ENCODE measurements at places on chromosomes 6 and 20.

- no peak for DNase-seq
Measured at GRCh38 chr6:109449064-109449794, 6.3 kb downstream of the MICAL1 start.

- no peak for DNase-seq
Measured at GRCh38 chr20:10591946-10592521, 81.8 kb downstream of the JAG1 start.

DNA sequence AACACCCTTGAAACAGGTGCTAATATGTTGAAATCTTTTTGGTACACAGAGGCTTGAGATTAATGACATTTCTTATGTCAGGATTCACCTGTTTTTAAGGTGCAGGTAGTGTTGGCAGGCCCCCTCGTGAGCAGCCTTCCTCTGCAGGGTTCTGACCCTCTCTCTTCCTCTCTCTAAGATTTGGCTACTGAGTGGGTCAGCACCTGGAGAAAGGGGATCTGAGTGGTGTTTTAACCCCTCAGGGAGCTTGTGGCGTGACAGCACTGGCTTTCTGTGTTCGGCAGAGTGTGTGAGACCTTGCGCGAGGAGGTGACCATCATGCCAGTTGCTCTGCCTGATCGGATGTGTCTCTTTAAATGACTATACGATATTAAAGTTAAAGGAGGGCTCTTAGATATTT, 37.1 kb downstream of the HIVEP1 start:
- no peak for DNase-seq

DNA sequence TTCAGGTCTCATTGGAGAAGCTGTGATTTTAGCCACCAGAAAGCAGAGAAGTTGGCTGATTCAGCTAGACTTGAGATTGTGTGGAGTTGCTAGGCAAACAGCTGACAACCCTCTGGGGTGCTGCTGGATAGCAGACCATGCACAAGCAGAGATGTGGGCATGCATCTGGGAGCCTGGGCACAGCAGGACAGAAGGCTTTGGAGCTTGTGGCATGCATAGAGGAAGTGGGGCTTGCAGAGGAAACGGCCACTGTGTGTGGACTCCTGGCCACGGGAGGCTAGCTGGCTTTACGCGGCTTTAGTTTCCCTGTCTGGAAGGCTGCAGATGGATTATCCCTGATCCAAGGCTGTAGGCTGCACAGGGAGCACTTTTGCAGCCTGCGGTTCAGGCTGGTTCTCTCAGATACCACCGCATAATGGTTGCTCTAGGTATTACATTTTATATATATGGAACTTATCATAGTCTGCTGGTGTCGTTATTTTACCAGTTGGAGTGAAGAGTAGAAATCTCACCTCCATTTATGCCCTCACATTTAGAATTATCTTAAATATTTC, 10.4 kb downstream of the ZNF831 start:
- DNase-seq = no peak

- DNase-seq = no peak
Measured at GRCh38 chr6:21214738-21215448, 378.7 kb upstream of the SOX4 start.

GRCh38 chr6:90294989-90295853, 1.4 kb downstream of the BACH2 start:
- peak; percentile 13 for DNase-seq

DNA sequence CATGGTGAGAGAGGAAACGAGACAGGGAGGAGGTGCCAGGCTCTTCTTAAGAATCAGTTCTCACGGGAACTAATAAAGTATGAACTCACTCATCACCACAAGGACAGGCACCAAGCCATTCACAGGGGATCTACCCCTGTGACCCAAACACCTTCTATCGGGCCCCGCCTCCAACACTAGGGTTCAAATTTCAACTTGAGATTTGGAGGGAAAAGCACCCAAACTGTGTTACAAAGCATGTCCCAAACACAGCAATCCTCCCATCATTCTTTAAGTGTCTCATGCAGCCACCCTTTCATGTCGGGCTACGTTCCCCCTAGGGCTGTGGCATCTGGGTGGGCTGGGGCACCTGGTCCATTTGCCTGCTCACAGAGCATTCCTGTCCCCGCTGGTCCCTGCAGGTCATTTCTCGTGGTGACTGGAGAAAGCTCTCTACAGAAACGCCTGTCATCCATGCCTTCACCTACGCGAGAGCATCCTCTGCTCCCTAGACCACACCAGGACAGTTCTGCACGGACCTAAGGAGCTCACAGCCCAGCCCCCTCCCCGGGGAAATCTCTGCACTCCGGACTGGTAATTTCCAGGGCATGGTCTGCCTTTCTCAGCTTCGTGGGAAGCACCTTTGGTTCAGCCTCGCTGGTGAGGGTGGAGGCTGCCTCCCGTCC, 79.6 kb downstream of the TTLL2 start:
- no peak for DNase-seq

DNA sequence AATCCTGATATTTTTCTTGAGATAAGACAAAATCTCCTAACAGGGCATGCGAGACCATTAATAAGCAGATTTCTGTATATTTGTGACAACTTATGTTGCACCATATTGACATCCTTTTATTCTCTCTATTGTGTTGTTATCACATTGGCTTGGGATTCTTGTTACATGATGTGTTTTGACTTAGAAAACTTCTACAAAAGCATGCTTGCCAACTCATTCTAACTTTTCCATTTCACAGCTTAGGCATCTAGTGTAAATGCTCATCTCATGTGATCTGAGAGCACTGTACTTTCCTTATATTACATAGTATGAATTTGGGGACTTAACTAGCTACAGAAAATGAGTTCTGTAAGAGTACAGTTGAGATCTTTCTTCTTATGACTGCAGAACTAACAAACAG, 1040.7 kb upstream of the ADGRB3 start:
- no peak for DNase-seq

GRCh38 chr20:9617940-9618339, 103.5 kb downstream of the LAMP5 start:
- DNase-seq = peak; percentile 30

GRCh38 chr6:131005439-131006016, 57.5 kb downstream of the EPB41L2 start:
- no peak for DNase-seq

- peak; percentile 67 for DNase-seq
Measured at GRCh38 chr6:30883685-30884520, at the start of gene DDR1. Gene DDR1, plus strand, starts transcription at chr6:30884519. Its CDS starts 4,211 bp downstream, at chr6:30888730.

GRCh38 chr6:124962639-124963415, 590 bp downstream of the RNF217 start:
- peak; percentile 43 for DNase-seq

- no peak for DNase-seq
Measured at GRCh38 chr6:112325444-112325843, 21.7 kb upstream of the RFPL4B start.

DNA sequence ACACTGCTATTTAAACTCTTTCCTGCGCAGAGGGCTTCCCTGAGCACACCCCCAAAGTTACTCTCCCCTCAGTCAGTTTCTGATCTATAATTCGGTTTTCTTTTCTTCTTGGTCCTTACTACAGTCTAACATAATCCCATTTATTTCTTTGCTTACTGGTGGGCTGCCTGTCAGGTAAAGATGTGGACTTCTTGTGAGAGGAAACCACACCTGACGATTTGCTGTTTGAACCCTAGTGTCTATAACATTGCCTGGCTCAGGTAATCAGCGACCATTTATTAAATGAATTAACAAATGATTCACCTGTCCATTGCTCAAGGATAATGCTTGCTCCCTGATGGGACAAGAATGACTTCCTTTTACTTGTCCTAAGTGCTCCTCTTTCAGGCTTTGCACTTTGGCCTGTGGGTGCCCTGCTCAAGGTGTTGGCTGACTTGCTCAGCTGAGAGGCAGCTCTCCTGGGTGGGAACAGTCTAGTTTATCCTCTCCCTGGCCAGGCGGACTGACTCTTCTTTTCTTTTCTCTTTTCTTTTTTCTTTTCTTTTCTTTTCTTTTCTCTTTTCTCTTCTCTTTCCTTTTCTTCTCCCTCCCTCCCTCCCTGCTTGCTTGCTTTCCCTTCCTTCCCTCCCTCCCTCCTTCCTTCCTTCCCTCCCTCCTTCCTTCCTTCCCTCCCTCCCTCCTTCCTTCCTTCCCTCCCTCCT, 233.1 kb downstream of the BCAS1 start:
- no peak for DNase-seq

DNA sequence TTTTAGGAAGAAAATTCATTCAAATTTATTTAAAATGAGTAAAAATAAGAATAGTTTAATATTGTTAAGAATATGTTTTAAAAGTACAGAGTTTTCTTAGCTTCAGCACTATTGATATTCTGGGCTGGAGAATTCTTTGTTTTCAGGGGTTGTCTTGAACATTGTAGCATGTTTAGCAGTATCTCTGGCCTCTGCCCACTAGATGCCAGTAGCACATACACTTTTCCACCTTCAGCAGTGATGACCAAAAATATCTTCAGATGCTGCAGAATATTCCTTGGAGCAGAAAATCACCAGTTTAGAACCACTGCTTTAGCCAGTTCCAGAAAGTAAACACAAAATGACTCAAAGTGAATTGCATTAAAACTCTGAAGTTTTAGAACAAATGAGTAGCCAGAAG, 19.4 kb upstream of the SDHAF4 start:
- no peak for DNase-seq

GRCh38 chr20:60627751-60628565, 624.1 kb upstream of the CDH4 start:
- DNase-seq = no peak

DNA sequence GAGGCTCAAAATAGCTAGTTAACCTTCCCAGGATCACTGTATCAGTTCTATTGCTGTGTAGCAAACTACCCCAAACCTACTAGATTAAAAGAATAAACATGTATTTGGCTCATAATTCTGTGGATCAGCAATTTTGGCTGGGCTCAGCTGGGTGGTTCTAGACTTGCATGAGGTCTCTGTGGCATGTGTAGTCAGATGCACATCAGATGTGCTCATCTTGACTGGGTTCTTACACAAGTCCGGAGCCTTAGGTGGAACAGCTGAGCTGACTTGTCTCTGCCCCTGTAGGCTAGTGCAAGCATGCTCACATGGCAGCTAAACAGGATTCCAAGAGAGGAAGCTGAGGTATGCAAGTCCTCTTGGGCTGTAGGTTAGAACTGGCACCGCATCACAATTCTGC, 173.2 kb upstream of the PRND start:
- DNase-seq = no peak

DNA sequence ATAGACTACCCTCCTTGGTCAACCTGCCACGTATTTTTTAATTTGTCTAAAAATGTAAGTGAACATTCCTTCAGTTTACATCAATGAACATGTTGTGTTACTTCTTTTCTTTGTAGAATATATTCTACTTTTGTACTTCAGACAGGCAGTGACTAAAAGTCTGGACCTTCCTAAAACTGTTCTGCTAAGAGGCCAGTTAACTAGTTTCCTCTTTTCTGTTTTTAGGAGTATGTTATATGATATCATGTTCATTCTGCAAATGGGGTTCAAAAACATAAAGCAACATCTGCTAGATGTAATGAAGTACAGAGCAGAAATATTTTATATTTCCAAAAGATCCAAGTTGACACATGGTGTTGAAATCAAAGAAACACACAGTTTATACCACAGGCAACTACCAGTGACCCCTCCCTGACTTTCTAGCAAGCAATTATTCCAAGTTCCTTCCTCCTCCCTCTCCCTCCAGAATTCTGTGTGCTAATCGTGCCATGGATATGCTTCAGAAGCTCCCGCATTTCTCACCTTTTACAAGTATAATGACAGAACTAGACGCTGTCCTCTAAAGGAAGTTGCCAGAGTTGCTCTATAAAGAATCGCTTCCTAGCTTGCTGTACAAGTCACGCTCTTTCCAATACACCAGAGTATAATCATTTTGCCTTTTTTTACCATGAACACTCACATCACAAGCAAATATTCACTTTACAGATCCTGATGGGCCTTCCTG, 64.7 kb downstream of the ARHGAP18 start:
- DNase-seq = no peak

GRCh38 chr6:11009353-11009752, 34.8 kb downstream of the ELOVL2 start:
- DNase-seq = no peak

- no peak for DNase-seq
Measured at GRCh38 chr20:51968151-51968550, 165.8 kb upstream of the SALL4 start.

DNA sequence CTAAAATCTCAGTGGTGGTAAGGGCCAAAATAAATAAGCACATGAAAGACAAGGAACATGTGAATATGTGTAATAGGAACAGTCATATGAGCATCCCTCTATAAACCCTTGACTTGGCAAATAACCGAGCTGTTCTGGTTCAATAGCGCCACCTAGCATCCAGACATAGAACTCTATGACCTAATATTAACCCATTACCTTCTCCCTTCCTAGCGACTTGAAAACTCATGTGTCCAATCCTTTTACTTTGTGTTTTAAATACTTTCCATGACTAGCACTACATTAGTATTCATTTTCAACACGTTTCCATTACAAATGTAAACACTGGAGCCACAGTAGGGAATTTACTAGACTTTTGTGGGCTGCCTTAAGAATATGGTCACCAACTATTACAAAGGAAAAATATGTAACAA, 279.7 kb downstream of the UST start:
- peak; percentile 51 for DNase-seq

DNA sequence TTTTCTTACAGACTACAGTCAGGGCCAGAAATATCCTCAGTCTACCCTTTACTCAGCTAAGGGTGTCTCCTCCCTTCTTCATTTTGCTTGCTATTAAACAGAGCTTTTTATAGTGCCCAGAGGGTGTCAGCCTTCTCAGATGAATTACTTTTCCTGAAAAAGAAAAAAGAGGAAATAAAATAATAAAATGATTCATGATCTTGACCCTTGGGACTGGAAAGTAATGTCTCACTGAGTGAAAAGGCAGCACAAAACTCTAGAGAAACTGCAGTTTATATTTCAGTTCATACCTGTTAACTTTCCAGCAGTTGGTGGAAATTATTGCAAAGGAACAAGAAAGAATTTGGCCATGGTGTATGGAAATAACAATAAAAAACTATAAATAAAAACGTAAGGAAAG, 170.6 kb downstream of the IBTK start:
- no peak for DNase-seq

DNA sequence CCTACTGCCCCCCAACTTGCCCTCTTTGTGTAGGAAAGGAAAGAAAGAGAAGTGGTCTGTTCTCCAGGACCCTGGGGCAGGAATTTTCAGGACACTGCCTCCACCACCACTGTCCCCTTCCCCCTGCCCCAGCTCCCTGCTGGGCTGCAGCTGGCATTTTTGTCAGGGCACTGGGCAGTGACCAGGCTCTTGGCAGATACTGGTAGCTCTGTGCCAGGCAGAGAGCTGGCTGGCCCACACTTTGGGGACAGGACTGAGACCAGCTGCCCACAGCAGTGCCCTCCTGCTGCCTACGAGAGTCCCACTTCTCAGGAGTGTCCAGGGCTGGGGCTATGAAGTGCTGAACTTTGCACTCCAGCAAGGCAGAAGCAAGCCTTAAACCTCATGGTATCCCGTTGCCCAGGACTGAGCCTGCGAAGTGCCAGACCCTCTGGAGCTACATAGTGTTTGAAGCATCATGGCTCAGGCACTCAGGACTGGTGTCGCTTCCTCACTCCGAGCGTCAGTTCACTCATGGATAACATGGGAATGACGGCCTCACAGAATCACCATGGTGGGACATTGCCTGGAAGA, 19.3 kb downstream of the SLC13A3 start:
- no peak for DNase-seq

- DNase-seq = no peak
Measured at GRCh38 chr6:121865811-121866210, 430.4 kb downstream of the GJA1 start.

Data from BE2C (cell line).